Glomerular endothelial cell (primary cell): ENCODE measurements at places on chromosomes 5 and 9.

GRCh38 chr5:10857338-10857733 is 96.3 kb upstream of the DAP start:
- no peak for DNase-seq

- DNase-seq: no peak
Measured at GRCh38 chr5:1332461-1333001, 12.4 kb downstream of the CLPTM1L start.

DNA sequence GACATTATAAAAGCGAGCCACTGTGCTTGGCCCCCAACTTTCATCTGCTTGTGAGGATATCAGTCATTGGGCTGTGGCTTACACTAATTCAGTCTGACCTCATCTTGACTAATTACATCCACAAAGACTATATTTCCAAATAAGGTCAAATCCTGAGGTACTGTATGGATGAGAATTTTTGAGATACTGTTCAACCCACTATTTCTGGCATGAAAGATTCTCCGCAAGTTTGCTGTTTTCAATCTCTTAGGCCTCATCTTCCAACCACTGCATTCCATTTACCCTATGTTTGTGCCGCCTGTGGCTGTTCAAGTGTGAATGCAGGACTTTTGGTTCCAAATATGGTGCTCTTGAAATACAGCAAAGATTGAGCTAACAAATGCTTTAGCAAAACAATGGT is 400.9 kb upstream of the SGCD start:
- no peak for DNase-seq

DNA sequence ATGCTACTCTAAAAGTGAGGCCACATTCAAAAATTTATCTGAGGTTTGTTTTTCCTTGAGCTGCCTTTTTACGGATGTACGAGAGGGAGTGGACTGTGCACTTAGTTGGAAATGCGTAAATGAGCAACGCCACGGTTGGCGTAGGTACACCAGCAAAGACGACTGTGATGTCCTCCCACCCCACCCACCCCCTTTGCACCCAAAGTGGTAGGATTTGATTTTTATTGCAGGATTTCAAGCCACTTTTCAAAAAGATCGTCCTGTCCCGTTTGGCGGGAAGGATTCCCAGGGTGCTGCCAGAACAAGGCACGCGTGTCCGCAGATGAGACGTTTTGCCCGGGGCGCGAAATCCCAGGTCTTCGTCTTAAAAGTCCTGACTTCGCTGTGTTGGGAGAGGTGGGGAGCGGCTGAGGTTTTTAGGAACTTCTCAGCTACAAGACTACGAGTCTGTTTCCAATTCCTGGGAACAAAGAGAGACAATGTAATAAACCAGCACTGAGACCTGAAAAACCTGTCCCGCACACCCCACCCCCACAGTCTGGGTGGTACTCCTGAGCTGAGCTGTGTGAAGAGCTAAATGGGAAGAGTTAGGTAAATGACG is 1.0 kb upstream of the TLE1 start:
- no peak for DNase-seq

- no peak for DNase-seq
Measured at GRCh38 chr5:136295914-136296313, 69.4 kb downstream of the TRPC7 start.

DNA sequence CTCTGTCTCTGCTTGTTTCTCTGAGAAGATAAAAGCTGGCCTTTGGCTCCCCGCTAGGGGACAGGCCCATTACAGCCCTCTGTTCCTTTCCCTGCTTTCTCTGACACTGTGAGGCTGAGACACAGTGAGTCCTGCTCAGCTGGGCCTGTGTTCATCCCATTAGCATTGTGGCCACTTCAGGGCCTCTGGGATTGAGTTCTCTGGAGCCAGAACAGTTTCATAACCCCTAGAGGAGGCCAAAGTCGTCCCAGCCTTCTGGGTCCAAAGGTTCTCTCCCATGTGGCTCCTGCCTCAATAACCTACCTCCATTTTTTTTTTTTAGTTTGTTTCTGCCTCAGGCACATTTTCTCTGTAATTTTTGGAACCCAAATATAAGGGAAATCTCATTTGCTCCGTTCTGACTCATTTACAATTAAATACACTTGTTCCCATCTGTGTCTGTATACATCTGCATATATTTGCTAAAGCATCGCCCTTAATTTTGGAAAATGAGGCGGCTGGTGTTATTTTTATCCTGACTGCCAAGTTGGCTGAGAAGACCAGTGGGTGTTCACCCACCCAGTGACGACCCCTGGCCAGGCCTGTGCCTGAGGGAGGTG is 27.3 kb upstream of the CTNNA1 start:
- DNase-seq: no peak

DNA sequence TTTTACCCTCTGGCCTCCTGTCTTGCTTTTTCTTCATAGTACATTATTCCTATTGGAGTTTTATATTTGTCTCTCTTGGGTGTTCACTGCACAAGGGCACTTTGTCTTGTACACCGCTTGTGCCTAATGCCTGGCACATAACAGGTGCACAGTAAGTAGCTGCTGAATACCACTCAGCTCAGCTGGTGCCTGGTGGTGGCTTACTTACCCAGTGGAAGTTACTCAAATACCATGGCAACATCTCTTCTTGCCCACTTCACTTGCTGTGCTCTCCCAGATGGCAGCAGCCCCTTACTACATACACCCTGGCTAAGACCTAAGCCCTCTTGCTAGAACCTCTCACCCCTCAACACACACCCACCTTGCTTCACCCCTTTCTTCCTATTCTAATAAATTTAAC is 11.3 kb upstream of the SKP1 start:
- no peak for DNase-seq

- no peak for DNase-seq
Measured at GRCh38 chr5:61686491-61687257, 354.6 kb downstream of the ZSWIM6 start.

DNA sequence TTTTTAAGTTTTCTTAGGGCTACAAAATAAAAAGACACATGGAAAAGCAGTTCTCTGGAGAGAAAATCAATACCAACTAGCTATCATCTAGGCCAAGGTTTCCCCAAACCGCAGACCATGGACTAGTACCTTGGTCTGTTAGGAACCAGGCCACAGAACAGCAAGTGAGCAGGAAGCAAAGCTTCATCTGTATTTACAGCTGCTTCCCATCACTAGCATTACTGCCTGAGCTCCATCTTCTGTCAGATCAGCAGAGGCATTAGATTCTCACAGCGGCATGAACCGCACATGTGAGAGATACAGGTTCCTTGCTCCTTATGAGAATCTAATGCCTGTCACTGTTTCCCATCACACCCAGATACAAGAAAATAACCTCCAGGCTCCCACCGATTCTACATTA is 1907.6 kb upstream of the ACO1 start:
- DNase-seq: no peak

DNA sequence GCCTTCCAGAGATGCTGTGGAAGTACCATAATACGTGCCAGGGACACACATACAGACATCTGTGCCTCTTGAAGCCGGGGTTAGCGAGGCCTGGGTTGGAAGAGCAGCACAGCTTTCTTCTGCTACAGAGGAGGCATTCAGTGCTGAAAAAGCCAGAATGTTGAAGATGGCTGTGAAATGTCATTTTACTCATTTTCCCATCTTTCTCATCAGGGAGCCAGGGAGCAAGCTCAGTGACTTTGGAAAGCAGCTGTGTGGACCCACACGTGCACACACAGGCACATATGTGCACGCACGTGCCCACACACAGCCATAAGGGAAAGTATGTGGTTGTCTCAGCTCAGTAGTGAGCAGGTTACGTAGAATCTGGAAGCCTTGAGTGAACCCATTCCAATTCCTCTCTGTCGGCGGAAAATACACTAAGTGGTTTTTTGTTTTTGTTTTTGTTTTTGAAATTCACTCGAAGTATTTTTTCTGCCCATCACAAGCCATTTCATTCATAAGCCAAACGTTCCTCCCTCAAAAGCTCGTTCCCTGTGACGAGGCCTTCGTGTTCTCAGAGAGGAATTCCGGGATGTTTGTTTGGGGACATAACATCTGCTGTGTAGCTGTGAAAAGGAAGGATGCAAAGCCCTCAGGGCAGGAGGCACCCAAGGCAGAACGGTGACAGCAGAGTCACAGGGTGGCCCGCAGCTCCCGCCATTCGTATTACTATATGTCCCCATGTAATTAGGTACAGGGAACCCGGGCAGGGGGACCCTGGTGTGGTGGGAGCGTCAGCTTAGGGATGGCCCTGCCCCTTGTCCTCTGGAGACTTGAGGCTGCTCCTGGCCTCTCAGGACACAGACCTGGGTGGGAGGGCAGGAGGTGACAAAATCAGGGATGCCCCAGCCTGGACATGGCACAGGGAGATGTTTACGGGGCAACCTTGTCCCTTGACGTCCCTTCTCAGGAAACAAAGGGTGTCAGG is 29.0 kb upstream of the ANKRD33B start:
- DNase-seq: no peak

GRCh38 chr5:83516377-83516776 is 44.8 kb downstream of the VCAN start:
- no peak for DNase-seq

GRCh38 chr5:178941361-178941760 is 363 bp downstream of the ZNF454 start:
- DNase-seq: no peak

DNA sequence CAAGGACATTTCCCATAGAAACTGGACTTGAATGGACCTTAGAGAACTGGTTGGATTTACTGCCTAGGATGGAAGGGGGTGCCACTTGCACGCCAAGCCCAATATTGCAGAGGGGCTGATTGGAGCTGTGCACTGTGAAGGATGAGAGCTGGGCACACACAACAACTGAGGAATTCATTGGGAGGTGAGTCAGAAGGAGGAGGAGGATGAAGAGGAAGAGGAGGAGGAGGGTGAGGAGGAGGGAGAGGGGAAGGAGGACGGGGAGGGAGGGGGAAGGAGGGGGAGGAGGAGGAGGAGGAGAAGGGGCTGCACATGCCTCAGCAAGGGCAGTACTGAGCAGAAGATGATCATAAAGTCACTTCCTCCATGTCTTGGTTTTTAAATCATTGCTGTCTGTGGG is 5.7 kb upstream of the ICE1 start:
- DNase-seq: no peak

DNA sequence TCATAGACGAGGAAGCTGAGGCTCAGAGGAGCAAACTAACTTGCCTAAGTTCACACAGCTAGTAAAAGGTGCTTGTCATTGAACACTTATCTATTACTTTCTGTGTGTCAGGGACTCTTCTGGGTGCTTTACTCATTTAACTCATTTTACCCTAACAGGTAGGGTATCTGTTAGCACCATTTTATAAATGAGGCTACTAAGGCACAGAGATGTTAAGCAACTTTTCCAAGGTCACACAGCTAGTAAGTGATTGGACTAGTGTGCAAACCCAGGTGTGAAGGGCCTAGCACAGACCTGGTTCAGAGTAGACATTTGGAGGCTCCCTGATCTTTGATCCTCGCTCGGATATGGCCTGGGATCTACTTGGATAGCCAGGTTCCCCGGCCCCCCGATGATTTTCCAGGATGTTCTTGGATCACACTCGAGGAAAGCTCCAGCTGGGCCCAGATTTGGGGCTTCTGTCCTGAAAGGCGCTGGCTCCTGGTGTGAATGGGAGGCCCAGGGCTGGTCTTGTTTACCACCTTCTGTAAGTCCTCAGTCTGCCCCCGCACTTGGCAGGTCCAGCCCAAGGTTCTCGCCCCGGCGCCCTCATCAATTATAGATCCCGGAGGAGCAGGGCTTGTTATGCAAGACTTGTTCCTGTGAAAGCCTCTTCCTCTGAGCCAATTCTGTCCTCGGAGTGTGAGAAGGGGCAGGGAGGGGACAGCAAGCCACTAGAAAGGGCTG is 37.5 kb downstream of the GSN start:
- DNase-seq: no peak

GRCh38 chr9:97756991-97757390 is 59.9 kb upstream of the XPA start:
- DNase-seq: no peak

GRCh38 chr9:93824386-93825294 is 130.5 kb downstream of the BARX1 start:
- no peak for DNase-seq

DNA sequence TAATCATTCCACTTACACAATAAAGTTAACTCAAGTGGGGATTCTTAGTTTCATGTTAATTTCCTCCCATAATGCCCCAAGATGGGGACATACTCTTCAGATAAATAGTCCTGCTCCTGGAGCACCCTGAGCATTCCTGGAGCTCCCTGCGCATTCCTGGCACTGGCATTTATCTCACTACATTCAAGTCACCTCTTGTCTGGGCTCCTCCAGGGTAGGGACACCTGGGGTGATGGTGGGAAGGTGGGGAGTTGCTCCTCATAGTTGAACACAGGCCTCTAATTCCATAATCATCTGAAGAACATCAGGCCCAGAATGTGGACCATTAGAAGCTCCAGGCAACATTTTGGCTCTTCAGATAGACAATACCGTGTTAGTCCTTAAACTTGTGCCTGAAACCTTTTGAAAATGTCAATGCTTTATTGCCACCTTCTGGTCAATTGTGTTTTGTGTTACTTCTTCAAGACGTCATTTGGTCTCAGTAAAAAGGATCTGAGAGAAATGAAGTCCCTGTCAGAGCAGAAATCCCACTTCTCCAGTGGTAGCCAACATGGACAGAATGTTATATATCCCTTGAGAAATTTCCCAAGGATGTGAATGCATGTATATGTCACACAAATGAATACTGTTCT is 14.2 kb upstream of the AGGF1 start:
- DNase-seq: peak; percentile 39

DNA sequence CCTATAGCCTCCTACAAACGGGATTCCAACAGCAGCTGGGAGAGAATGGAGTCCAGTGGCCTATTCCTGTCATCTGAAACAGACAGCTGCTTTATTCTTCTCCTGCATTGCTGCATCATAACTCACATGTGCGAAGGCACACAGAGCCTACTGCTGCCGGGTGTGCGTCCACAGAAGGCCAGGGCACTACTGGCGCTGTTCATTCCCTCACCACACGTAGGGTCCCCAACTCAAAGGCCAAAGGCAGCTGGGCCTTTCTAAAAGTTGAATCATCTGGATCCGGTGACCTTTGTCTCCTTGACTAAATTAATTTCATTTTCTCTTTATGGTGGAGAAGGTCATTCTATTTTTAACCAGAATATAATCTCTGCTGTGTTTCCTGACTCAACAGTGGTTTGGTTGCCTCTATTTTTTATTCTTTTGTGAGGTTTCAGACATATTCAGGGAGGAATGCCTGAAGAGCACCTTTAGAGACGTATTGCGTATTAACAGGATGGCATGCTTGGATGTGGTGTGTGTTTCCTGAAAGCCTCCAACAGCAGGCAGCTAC is 10.8 kb upstream of the SPATA24 start:
- no peak for DNase-seq

DNA sequence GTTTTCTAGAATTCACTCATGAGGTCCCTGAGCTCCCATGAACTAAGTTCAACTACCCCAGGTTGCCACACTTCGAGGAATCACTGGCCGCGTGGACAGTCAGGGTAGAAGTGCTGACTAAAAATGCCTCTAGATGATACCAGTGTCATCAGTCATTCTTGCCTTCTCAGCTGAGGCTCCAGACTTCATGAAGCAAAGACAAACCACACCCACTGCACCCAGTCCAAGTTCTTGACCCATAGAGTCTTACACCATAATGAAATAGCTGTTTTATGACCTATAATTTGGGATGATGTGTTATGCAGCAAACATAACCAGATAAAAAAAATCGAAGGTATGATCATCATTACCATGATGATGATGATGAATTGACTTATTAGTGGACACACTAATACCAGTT is 632.9 kb upstream of the TLE4 start:
- DNase-seq: no peak

- DNase-seq: no peak
Measured at GRCh38 chr5:51376509-51376908, 6.7 kb upstream of the ISL1 start.
